ENCODE measurements at places on chromosomes 5 and 9.
A peak's percentile ranks its signal among the peaks of the same experiment; 100 is the strongest.

- no peak for DNase-seq
These were observed 135.0 kb downstream of the MVB12B start for GRCh38 chr9:126461608-126462007.

- no peak for DNase-seq
These were observed 156.1 kb upstream of the ADAMTSL1 start for GRCh38 chr9:18317896-18318295.

- DNase-seq: peak; percentile 11
These were observed 20.4 kb downstream of the CCDC192 start for GRCh38 chr5:127723571-127723970.

DNA sequence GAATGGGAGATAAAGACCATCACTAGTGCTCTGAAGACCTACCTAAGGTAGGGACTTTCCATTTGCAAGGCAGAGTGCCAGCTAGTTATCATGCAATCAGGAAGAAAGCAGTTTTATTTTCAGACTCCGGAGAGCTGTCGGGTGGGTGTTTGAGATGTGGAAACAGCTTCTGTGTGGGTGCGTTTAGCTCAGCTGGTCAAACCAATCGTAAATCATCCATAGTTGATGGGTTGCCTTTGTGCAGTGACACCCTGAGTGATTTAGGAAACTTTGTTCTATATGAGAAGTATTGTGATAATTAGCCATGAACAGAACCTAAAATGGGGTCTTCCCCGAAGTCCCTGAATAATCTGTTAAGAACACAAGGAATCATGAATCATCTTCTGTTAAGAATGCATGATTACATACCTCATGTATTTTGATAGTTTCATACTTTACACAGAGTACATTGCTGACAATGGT, 284.3 kb downstream of the ARHGAP26 start:
- DNase-seq: no peak

DNA sequence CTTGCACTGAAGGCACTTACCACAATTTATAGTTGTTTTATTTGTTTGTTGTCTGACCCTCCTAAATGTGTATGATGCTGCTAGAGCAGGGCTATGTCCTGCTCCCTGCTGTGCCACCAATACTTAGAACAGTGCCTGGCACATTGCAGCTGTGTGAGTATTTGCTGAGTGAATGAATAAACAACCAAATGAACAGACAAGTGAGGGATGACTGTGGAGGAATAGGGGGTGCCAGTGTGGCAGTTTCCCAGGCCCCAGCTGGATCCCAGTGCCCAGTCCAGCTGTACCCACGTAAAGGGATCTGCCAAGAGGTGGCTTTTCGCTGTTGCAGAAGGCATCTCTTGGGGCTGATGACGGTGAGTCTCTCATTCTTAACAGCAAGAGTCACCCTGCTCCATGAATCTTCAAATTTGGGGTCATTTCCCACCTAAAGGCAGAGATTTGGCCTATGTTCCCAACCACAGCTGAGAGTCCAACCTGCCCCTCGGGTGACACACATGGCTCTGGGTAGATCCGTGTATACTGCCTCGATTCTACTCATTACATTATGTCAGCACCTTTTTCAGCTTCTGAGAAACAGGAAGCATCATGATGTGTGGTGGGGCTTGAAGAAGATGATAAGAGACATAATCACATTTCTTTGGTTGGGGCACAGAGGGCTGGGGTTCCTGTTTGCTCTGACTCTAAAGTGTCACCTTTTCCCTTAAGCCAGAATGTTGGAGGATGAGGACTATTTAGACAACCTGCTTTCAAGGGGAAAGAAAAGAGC, 14.3 kb downstream of the IL5 start:
- no peak for DNase-seq

- DNase-seq: no peak
These were observed 37.8 kb upstream of the S1PR3 start for GRCh38 chr9:88953381-88954029.

DNA sequence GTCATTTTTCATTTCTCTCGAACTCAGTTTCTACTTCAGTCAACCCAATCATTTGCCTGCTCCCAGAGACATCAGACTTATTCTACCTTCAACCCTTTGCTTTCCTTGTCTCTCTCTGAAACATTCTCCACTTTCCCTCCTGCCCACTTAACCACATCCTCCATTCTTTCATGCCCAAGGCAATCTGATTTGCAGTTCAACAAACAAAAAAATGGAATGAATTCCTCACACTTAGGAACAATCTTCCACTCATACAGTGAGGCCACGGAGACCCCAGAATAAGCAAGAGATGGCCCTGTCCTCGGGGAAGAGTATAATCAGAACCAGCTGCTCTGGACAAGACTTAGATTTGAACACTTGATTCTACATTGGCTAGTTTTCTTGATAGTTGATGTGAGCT, 180.5 kb downstream of the RFK start:
- DNase-seq: no peak

DNA sequence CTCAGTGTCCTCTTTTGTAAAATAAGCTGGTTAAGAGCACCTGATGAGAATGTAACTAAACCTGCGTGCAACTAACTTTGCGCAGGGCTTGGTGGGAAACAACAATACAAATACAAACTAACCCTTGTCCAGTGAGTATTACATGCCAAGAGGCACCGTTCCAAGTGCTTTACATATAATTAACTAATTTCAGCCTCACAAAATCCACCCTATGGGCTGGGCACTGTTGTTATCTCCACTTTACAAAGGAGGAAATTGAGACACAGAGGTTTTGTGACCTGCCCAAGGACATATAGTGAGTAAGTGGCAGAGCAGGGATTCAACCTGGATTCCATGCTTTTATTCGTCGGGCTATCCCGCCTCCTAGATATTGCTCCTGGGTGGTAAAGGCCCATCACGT, 26.2 kb upstream of the TNIP1 start:
- no peak for DNase-seq

DNA sequence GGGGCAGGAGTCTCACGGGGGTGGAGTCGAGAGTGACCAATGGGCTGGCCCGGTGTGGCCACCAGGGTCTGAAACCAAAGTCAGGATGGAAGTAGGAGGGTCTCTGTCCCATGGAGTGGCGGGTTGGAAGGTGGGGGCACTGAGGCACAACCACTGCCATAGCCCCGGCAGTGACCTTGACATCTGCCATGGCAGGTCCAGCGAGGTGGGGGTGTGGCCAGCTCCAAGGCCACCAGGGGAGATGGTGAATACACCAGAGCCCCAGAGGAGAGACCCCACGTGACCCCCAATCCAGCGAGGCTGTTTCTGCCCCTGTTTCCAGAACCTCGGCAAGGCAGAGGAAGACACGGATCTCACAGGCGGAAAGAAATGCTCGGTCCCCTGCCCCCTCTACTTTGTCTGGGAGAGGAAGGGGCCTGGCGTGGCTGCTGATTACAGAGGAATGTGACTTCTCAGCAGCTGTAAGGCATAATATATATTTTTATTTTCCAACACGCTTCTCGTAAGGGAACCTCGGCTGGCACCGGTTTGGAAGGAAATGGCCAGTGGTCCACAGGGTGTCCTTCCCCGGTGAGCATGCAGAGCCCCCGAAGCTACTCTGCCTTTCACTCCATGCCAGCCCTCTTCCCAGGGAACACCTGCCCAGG, 105.7 kb upstream of the SARDH start:
- DNase-seq: no peak

GRCh38 chr9:120841930-120842684, 615 bp downstream of the PSMD5 start:
- no peak for DNase-seq

DNA sequence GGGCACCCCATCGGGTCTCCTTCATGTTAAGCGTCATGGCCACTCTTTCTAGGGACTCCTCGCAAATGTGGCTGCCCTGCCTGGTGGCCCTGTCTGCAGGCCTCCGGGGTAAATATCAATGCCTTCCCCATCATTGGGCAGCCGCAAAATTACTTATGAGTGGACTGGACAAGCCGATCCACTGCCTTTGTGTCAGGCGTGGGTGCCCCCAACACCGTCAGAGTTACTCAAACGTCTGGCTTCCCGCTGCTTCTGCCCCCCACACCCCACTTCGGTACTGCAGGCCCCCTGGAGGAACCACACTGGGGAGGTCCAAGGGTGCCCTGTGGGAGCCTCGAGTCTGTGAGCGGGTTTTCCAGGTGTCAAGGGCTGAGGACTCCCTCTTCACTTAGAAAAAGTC, 3.8 kb downstream of the LHX3 start:
- no peak for DNase-seq

GRCh38 chr5:115979201-115980041, 17.1 kb downstream of the LVRN start:
- no peak for DNase-seq

DNA sequence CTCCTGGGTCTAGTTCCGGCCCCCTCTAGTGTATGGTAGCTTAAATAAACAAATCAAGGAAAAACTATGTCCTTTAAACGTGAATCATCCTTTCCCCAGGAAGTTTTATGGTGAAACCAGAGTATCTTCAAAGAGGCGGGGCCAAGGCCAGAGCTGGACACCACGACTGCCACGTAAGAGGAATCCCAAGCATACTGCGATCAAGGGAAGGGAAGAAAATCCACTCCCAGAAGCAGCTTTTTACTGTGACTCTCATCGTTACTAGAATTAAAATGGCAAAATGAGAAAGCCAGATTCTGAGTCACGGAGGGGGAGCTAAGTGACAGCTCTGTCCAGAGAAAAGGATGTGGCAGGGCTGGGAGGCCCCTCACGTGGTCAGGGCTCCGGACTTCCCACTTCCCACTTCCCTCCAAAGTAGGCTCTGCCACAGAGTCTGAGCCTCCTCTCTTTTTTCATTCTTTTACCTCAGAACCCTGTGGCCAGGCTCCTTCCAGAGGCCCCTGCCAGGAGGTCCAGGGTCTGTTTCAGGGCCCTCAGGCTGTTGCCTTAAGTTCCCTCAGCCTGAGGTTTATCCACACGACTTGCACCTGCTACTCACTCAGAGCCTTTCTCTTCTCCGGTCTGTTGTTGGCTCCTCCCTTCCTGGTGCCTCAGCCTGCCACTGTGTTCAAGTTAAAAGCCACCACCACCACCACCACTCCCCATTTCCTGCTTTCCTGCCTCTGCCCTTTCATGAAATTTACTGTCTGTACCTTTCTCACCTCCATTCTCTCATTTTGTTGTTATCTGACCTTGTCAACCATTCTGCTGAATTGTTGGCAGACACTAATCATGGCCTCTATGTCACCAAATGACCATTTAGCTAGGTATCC, 1.4 kb upstream of the GLRX start:
- DNase-seq: peak; percentile 49

GRCh38 chr5:32042551-32042961, 131.6 kb downstream of the GOLPH3 start:
- no peak for DNase-seq

- no peak for DNase-seq
These were observed 397.5 kb downstream of the TMEM167A start for GRCh38 chr5:82679660-82680059.

DNA sequence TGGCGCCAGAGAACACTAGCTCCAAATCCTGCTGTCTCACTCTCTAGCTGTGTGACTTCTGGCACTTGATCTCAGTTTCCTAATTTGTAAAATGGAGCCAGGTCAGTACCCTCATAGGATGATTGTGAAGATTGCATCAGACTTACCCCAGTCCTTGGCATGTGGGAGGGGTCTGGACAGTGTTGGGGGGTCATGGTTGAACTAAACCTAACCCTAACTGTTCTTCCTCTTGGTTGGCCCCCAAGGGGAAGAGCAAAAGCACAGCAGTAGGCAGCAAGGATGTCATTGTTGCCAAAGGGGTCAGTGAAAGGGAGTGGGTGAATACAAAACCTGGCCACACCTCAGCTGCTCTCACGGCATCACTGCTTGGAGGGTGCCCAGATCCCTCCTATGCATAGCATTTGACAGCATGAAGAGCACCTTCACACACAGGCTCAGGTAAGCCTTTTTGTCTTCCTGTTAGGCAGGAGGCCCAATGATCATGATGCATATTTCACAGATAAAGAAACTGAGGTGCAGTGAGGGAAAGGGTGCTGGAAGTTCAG, 15.7 kb upstream of the CXCL14 start:
- DNase-seq: no peak

DNA sequence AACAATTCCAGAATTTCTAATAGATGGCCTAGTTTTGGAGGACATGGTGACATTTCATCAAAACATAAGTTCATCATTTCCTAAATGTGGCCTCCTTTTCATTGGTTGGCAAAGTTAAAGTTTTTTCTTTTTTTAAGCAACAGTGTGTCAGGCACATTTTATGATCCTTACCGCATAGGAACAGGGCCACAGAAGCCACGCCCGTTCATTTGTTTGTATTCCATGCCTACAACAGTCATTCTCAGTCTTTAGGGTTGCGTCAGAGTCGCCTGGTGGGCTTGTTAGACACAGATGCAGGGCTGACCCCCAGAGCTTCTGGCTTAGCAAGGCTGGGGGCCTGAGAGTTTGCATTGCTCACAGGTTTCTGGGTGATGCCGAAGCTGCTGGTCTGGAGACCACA, 130.2 kb downstream of the HSD17B3 start:
- no peak for DNase-seq

DNA sequence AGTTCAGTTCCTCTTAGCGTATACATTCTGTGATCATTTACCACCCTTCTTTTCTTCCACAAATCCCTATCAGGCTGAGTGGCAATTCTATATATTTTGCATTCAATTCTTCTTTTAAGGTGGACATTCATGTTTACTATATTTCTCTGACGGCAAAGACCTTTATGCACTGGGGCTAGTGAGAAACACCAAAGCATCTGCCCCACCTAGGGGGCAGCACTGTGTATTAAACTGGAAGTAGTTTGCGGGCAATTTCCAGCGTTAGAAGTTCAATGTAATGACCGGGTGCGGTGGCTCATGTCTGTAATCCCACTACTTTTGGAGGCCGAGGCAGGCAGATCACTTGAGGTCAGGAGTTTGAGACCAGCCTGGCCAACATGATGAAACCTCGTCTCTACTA, 27.9 kb upstream of the FBXL7 start:
- no peak for DNase-seq

GRCh38 chr9:87275047-87275725, 222.5 kb upstream of the DAPK1 start:
- DNase-seq: no peak

DNA sequence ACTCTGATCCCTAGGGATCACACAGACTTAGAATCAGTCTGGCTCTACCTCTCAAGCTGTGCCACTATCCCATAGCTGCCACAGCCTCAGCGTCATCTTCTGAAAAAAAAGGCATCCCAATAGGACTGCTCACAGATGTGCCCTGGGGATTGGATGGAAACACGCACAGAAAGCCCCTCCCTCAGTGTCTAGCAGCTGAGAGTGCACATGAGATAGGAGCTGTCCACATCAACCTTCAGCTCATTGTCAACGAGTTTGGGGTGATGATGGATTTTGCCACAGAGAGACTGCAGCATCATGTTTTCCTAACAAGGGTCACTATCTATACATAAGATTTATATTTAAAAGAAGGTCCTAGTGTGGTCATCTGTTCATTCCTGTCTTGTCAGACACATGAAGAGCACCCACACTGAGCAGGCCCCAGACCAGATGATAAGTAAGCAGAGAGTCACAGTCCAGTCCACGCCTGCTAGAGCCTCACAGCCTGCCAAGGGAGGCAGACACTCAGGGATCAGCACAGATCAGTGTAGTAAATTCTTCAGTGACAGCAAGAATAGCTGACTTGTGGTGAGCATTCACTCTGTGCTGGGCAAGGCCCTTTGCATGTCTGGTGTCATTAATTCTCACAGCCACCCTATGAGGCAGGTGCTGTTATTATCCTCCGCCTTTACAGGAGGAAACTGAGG, 25.8 kb downstream of the AFAP1L1 start:
- DNase-seq: no peak

- DNase-seq: no peak
These were observed 667 bp upstream of the FRRS1L start for GRCh38 chr9:109167716-109168115.

- DNase-seq: no peak
These were observed 126.7 kb downstream of the PRKACG start for GRCh38 chr9:68887232-68887631.

- no peak for DNase-seq
These were observed 98.6 kb upstream of the IER5L start for GRCh38 chr9:129276486-129277230.

- DNase-seq: peak; percentile 19
These were observed 146.6 kb downstream of the GAPVD1 start for GRCh38 chr9:125407974-125408900.

Data from NK-92 treated with Interleukin-12 subunit alpha and Interleukin-12 subunit beta, amount 100 ng/mL, for 24 hours (cell line).